ENCODE measurements at places on chromosomes 1 and 21.
A peak's percentile ranks its signal among the peaks of the same experiment; 100 is the strongest.

DNA sequence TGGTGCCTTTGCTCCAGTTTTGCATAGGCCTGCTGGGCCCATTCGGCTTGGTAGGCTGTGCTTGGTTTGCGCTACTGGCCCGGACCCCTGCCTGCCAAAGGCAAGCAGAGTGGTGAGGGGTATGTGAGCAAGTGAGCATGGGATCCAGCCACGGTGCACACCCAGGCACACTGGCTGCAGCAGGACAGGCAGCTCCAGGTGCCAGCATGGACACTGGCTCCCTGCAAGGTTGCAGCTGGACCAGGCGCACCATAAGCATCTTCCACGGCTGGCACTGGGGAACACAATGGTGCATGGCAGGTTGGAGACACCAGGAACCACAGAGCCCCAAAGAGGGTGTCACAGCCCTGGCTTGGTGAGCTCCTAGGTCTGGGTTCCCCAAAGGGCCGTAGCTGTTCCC, 693.5 kb upstream of the PTBP2 start:
- no peak for DNase-seq

- no peak for DNase-seq
These were observed 115.9 kb downstream of the HUNK start for GRCh38 chr21:31988492-31989290.

DNA sequence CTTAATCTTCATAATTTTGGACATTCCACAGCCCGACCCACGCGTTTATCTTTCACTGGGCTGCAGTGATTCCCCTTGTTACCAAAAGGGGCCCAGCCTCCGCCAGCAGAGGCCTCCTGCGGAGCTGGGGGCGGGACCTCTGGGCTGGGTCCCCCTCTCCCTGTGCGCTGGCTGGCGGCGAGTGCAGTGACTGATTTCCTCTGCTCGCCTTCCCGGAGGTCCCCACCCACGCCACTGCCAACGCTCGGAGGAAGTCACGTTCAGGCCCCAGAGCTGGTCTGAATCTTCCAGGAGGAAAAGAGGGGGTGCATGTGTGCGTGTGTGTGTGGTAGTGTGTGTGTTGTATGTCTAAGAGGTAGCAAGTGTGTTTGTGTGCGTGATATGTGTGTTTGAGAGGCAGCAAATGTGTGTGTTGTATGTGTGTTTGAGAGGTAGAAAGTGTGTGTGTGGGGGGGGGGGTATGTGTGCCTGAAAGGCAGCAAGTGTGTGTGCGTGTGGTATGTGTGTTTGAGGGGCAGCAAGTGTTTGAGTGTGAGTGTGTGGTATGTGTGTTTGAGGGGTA, 35.0 kb upstream of the JAK1 start:
- DNase-seq = peak; percentile 63

GRCh38 chr1:184072376-184072775, 20.8 kb downstream of the TSEN15 start:
- DNase-seq = no peak

DNA sequence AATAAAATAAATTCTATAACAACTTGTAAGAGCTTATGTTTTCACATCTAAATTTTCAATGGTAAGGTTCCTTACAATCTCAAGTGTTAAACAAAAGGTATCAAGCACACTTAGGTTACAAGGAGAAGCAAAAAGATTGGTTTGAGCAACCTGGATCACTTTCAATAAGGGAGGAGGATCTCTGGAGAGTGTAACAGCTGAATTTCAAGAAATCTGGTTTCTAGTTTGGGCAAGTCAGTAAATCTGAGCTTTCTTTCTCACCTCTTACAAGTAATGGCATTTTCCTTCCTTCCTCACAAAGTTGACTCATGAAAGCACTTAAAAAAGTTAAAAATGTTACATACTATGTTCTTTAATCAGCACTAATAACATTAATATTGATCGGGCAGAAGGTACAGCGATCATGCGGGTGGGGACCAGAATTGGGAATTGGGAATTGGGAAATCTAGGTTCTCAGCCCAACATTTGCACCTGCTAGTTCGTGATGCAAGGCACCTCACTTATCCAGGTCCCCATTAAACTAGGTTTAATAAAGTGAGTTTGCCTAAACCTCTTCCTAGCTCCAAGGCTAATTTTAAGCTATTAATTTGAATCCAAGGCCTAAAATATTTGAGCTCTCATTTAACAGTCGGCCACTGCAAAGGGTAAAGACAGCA, 3.1 kb downstream of the NUCKS1 start:
- no peak for DNase-seq

- no peak for DNase-seq
These were observed 13.3 kb downstream of the COL9A2 start for GRCh38 chr1:40303790-40304189.

DNA sequence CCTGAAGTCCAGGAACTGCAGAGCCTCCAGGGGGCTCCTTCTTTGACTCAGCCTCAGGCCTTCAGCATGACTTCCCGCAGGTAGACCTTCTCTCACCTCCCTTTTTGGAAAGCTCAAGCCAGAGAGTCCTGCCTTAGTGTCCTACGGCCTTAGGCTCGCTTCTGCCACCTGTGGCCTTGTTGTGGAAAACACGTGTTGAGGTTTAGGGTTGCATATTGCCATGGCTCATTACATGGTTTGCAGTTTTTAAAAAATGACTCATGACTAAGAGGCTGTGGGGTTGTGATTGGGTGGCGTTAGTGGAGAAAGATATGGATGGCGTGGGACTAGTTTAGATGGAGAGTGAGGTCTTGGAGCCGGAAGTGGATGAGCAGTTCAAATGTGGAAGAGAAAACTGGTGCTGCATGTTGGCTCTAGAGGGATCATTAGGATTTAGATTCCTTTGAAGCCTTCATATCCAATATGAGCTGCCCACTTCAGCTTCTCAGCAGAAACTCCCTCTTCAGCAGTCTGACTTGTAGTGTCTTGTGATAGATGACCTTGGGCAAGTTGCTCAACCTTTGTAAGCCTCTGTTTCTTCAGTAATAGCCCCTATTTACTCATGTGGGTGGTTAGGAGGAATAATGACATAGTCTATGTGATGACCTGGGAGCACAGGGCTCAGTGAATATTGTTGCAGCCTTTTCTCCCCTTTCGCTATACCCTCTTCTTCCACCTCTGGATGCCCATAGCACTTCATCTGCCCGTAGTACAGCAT, 6.5 kb upstream of the FGGY start:
- DNase-seq = no peak

DNA sequence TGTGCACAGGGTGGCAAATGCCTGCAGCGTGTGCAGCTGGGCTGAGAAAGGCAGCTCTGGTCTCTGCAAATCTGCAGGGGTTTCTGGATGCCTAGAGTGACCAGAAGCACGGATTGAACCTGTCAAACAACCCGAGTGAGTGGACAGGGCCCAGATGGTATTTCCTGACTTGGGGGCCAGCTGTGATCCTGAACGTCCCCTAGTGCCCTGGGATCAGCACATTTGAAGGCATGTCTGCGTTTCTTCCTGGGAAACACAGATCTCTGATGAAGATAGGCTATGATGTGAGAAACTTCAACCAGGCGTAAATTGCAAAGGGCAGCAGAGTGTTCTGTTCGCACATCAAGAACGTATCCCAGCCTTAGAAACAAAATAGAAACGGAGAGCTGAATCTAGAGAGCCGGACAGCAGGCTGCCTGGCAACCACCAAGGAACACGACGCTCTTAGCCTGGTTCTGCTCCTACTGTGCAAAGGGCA, 163.1 kb downstream of the KCNJ6 start:
- no peak for DNase-seq

DNA sequence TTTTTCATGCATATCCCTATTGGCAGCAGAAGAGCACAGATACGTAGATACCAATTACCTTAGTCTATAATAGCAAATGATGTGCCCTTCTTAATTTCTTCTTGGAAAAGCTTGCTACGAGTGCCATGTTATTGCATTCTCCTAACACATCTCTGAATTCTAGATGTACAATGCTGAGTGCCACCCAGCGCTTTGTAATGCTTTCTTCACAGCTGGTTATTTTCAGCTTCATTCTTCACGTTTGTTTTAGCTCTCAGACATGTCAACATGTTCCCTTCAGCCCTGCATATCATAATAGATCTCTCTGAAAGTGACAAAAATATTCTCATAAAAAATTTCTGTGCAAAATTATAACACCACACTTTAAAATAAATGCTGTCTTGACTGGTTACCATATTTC, 981.2 kb downstream of the TTLL7 start:
- DNase-seq = no peak

DNA sequence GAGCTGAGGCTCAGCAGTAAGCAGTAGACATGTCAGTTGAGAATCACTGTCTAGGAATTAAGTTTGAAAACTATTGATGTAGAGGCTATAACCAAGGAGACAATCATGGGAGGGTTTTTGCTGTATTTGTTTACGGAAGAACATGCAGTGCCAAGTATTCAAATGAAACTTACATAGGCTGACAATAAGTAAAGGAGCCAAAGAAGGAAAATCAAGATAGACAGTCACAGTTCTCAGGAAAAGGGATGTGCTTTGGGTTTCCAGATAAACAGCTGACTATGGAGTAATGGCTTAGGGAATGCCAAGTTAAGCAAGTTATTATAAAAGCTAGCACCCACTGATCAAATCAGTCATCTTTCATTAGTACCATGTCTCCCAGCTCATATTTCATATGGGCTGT, 21.5 kb downstream of the GNG12 start:
- no peak for DNase-seq

DNA sequence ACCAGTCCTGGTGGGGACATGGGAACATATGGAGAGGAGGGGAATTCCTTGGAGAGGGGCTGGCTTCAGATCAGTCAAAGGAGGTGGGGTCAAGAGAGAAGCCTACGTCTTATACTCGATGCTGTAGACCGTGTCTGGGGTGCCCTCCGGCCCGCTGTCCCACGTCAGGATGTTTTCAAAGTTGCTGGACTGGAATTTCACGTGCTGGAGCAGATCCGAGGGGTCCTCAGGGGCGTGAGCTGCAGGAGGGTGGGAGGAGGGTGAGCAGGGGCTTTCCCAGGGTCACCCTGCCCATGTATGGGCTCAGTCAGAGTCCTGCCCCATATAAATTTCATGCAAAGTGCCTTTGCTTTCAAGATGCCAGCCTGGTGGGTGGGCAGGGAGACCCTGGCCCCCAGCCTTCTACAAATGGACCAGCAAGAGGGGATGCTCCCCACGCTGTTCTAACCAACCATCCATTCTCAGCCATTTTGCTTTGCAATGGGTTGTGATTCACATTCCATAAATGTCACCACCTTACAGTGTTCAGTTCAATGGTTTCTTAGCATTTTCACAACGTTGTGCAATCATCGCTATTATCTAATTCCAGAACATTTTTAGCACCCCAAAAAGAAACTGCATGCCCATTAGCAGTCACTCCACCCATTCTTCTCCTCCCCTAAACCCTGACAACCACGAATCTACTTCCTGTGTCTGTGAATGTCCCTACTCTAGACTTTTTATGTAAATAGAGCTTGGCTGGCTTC, 4.3 kb downstream of the IL22RA1 start:
- no peak for DNase-seq

GRCh38 chr1:15326691-15327588, 79.9 kb downstream of the FHAD1 start:
- DNase-seq = no peak

DNA sequence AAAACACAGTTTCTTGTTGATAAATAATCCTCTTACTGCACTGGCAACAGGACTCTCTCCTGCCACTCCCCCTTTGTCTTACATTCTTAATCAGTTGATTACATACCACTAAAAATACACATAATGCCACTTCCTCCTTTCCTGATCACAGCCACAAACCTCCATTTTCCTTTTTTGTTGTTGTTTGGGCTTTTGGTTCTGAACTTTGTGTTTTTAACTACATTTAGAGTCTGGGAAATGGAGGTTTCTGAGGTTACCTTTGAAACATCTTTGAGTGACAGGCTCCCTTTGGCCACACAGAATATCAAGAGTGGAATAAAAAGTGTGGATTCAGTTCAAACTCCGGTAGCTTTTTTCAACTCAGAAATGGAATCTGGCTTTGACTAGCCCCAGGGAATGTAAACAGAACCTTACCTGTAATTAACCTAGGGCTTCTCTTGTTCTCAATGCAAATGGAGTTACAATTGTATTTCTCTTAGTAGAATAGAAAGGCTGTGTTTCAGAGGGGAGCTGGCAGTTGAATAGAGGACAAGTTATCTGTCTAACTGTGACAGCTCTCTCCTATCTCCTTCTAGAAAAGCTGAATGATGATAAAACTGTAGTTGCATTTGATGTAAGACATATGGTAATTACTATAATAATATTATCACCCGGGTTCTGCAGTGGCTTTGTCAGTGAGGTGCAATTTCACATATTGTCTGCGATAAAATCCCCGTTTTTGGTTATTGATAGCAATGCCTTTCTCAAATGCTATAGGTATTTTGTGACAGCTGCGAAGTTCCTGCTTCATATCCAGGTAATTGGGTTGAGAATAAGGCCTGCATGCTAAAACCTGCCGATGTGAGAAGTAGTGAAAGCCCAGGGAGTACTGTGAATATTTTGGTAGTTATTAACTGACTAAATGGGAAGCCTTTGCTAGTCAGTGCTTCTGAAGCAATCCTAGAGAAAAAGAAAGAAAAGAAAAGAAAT, 66.9 kb downstream of the ST6GALNAC5 start:
- no peak for DNase-seq

GRCh38 chr1:215625949-215626348, 58.8 kb downstream of the KCTD3 start:
- DNase-seq = no peak

DNA sequence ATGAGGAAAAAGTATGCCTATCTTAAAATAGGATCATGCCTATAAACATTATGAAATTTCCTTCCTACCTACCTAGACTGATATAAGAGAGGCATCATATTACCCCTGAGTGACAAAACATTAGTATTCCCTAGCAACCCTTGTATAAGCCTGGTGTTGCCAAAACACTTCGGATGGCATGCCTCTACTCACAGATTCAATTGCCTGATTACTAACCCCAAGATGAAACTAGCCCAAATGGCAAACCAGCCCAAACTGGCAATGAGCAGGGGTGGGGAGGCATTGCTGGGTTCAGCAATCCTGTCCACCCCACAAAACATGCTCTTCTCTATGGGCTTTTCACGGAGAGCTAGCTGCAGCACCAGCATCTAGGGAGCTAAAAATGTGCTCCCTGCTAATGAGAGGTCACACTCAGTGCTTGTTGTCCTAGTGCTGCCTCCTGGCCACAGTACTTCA, 13.9 kb downstream of the PALMD start:
- no peak for DNase-seq

- no peak for DNase-seq
These were observed 25.1 kb downstream of the CNN3 start for GRCh38 chr1:94901841-94902240.

Data from T-helper 17 cell (primary cell).